CD4-positive, alpha-beta T cell treated with Interferon gamma for 1 hour (primary cell): ENCODE measurements at places on chromosomes 7 and 10.

DNA sequence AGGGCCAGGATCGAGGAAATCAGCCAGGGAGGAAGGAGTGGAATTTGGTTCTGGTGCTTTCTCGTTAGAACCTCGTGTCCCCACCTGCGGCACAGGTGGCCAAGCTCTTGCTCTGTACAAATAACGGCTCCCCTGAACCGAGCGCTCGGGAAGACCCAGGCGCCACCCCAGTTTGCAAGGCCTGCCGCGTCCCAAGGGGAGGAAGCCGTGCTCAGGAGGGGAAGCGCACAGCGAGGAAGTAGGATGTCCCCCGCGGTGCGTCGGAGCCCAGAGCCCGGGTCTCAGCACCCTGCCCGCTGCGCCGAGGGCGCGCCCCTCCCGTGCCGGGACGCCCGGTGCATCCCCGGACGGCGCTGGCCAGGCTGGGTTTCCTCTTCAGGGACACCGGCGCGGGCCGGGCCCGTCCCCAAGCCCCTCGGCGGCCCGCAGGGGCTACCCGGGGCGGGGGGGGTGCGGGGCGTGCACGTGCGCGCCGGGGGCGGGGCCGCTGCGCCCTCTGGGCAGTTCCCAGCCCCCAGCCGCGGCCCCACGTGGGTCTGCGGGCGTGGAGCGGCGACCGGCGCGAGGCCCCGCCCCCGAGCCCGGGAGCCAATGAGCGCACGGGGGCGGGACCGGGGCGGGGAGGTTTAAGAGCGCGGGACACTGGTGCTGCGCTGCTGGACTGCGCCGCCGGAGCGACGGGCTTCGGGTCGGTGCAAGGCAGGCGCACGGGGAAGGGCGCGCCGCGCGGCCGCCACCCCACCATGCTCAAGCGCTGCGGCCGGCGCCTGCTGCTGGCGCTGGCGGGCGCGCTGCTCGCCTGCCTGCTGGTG lies at the start of gene LFNG:
Gene LFNG, plus strand, starts transcription at position 656 of the 812 bp plus-strand sequence. Its CDS starts 88 bp downstream, at position 744.
- peak; percentile 89 for DNase-seq

- DNase-seq = no peak
These were observed 41.5 kb upstream of the PLEKHA1 start for GRCh38 chr10:122333037-122333436.

DNA sequence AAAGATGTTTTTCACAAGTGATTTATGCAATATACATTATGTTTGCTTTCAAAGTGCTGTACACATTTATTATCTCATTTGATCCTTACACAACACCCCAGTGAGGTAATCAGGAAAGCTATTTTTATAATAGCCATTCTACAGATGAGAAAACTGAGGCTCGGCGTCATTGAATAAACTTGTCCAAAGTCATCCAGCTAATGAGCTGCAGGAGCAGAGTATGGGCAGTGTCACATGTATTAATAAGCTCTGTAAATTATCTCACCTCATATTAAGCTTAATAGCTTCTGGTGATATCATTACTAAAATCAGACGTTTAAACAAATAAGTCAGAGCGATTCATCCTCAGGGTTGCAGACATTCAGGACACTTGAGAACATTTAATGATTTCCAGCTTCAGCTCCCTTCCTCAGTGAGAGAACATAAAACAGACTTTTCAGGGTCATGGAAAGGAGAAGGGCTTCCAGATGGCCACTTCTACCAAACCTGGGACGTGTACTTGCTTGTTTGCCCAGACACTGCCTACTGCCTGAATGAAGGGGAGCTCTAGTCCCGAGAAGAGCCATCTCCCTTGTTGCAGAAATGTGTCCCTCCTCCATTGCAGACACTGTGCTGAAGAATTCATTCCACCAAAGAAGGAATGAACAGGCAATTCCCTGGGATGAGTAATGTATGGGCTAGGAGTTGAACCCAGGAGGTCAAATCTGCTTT lies 20.5 kb upstream of the FZD1 start:
- no peak for DNase-seq

- no peak for DNase-seq
These were observed 27.3 kb downstream of the MDFIC start for GRCh38 chr7:114949231-114949630.

- DNase-seq = no peak
These were observed 309.9 kb downstream of the GRID1 start for GRCh38 chr10:86056672-86057071.

DNA sequence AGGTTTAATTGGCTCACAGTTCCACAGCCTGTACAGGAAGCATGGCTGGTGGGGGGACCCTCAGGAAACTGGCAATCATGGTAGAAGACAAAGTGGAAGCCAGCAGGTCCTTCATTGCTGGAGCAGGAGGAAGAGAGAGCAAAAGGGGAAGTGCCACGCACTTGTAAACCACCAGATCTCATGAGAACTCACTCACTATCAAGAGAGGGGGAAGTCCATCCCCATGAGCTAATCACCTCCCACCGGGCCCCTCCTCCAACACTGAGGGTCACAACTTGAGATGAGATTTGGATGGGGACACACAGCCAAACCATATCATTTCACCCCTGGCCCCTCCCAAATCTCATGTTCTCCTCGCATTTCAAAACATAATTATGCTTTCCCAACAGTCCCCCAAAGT lies 171.9 kb upstream of the CACNA2D1 start:
- peak; percentile 30 for DNase-seq
